ENCODE measurements at places on chromosomes 4 and X. TPM values are rescaled to one million over a fixed set of nuclear protein-coding genes. Genes with fewer than 3 reads are reported as not detected.

Gene TKTL2
- not detected for total RNA-seq

Gene CXorf65
- not detected for total RNA-seq

Gene CTAG1A
- total RNA-seq, result not detected

Gene ADH7
- total RNA-seq, result not detected

Gene TMSB15B
- 3.3 TPM for total RNA-seq

Gene NEUROG2
- not detected for total RNA-seq

Gene VSIG4
- total RNA-seq, result under 0.01 TPM

Gene GUCY1B1
- 4.8 TPM for total RNA-seq

Gene CENPI
- total RNA-seq, result 30.7 TPM

Gene TMEM255A
- total RNA-seq, result under 0.01 TPM

Gene SMAD1
- 16.4 TPM for total RNA-seq

Gene PSAPL1
- not detected for total RNA-seq

Gene CCDC120
- total RNA-seq, result 0.39 TPM

Gene DCX
- total RNA-seq, result not detected

Gene ABLIM2
- 0.20 TPM for total RNA-seq

Gene BMX
- not detected for total RNA-seq

Gene DGAT2L6
- not detected for total RNA-seq

Gene VCX
- not detected for total RNA-seq

Gene CSAG3
- total RNA-seq, result not detected

Gene GPR82
- not detected for total RNA-seq

Gene TMSB15A
- 1.4 TPM for total RNA-seq

Gene FAM156A
- 13.9 TPM for total RNA-seq

Gene ZMAT1
- 0.37 TPM for total RNA-seq

Gene TRO
- 5.1 TPM for total RNA-seq

Gene MTMR8
- 0.59 TPM for total RNA-seq

Gene IL13RA2
- total RNA-seq, result 171 TPM

Gene ADGRL3
- total RNA-seq, result not detected

Gene DKK2
- total RNA-seq, result 0.39 TPM

Gene SH3D19
- 86.0 TPM for total RNA-seq

Gene BEND4
- total RNA-seq, result not detected

Gene KIT
- 0.78 TPM for total RNA-seq

Gene CFI
- 0.73 TPM for total RNA-seq

Gene ZNF280C
- total RNA-seq, result 8.6 TPM

Gene HSD17B10
- total RNA-seq, result 45.0 TPM

Gene SYN1
- total RNA-seq, result 0.20 TPM

Gene POLN
- 2.2 TPM for total RNA-seq

Gene VCX3A
- not detected for total RNA-seq

Gene AKAP4
- total RNA-seq, result not detected

Gene PCDH11X
- not detected for total RNA-seq

Gene HAND2
- total RNA-seq, result 15.4 TPM

Gene RGN
- total RNA-seq, result 0.98 TPM

Gene STATH
- total RNA-seq, result not detected

Gene TRIML1
- total RNA-seq, result not detected

Gene SCRG1
- not detected for total RNA-seq

Gene CHRDL1
- 1.4 TPM for total RNA-seq

Gene TECRL
- not detected for total RNA-seq

Gene ANOS1
- total RNA-seq, result not detected

Gene ARSJ
- 27.2 TPM for total RNA-seq

All from subcutaneous preadipocyte (primary cell).